ENCODE measurements at places on chromosomes 1 and 21.

GRCh38 chr1:87781554-87781953 lies 452.9 kb downstream of the LMO4 start:
- no peak for DNase-seq

GRCh38 chr1:98287626-98288025 lies 366.8 kb upstream of the DPYD start:
- no peak for DNase-seq

- DNase-seq: no peak
Observed at GRCh38 chr1:193241132-193241827, 54.9 kb upstream of the B3GALT2 start.

GRCh38 chr1:235052067-235053008 lies 76.3 kb downstream of the TOMM20 start:
- no peak for DNase-seq

- DNase-seq: no peak
Observed at GRCh38 chr21:31342348-31342747, 1.7 kb downstream of the TIAM1 start.

DNA sequence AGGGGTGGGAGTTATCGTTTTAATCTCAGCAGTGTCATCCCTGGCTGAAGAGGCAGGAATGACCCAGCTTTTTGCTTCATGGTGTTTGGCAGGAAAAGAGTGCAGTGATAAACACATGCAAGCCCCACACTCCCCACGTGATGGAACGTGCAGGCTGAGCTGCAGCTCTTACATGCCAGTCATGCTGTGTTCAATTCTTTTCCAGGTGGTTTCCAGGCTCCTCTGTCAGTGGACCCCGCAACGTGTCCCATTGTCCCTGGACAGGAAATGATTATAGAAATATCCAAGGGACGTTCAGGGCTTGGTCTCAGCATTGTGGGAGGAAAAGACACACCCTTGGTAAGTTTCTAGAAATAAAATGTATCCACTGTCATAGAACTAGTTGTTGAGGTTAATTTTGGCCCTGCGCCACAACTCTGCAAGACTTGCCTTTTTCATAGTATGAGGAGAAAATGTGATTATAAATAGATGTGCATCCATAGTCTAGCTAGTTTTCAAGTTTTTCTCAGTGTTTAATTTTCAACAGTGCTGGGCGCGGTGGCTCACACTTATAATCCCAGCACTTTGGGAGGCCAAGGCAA lies 110.2 kb upstream of the L1TD1 start:
- DNase-seq: no peak

DNA sequence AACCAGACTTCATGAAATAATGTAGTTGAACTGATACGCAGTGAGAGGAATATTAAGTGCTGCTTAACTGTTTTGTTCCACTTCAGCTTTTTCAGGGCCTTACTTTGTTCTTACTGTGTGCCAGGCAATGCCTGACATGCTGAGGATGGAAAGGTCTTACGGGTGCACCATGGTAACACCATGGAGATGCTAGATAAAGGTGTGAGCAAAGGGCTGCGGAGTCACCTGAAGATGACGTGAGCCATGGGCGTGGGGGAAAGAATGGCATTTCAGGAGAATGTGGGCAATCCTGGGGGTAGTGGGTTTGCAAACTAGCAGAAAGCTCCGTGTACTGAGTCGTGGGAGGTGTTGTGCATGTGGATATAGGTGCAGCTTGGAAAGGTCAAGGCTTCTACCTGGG lies 27.3 kb downstream of the MAN1C1 start:
- DNase-seq: peak; percentile 53

GRCh38 chr1:76257823-76258222 lies 183.3 kb downstream of the ST6GALNAC3 start:
- no peak for DNase-seq

DNA sequence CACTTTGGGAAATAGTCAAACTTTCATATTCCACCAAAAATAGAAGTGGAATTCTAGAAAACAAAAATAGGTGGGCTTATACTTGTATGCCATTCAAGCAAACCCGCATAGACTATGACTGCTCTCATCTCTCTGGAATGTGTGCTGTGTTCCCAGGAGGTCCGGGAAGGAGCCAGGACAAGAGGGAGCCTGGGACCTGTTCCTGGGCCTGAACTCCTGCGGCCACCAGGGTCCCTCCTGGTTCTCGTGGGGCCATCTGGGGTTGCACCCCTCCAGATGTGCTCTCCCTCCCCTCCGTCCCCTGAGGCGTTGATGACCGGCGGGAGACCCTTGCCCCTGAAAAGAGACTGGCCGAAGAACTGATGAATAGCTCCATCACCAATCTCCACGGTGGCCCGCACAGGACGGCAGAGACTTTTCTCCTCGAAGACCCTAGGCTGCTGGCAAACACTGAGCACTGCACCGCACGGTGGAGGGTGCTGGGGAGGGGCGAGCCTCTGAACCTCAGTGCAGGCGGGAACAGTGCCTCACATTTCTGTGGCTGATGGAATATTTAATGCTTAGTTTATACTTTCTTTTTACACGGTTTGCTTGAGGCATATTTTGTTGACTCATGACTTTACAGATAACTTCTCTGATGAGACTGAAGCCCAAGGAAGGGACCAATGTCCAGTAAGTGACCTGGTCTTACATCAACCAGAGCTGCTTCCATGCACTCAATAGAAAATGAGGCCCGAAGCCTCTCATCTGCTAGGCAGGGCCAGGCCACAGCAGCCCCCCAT lies 9.6 kb upstream of the ADARB1 start:
- DNase-seq: no peak

DNA sequence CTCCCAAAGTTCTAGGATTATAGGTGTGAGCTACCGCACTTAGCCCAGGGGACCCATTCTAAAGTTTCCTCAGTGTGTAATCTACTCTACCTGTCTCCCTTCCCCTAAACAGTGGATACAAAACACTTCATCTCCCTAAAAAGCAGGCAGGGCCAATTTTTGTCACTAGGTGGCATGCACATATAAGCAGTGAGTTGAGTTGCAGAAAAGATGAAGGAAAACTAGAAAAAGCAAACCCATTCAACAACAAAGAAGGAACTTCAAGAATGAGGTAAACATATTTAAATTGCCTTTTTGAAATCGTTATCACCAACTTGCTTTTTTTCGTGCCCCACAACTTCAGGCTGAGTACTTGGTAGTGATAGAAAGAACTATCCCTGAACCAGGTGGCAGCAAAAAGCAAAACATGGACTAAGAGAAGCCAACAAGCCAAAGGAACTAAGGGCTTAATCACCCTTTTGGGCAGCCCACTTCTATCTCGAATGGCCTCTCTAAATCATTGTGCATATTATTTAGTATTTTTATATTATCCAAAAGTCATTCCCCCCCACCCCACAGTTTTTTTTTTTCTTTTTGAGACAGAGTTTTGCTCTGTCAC lies 19.7 kb upstream of the ALDH9A1 start:
- DNase-seq: no peak

DNA sequence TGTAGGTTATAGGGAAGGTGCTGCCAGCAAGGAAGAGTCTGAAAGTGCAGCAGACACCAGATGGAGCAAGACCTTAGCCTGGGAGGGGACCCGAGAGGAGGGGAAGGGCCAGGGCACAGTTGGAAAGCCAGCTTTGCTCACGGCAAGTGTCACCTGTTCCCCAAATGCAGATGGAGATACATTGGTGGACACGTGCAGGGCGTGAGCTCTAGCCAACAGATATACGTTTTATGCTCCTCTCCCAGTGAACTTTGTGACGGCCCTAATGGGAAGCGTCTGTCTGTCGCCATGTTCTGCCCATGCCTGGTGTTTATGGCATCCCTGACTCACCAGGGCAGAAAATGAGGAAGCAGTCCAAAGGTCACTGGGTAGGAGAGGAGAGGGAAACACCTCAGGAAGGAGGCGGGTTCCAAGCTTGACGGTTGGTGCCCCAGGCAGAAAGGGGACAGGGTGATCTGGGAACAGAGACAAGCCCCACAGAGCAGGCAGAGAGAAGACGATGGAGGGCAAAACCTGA lies 7.6 kb downstream of the GPA33 start:
- no peak for DNase-seq

- no peak for DNase-seq
Observed at GRCh38 chr1:160256396-160257046, 5.8 kb downstream of the DCAF8 start.

DNA sequence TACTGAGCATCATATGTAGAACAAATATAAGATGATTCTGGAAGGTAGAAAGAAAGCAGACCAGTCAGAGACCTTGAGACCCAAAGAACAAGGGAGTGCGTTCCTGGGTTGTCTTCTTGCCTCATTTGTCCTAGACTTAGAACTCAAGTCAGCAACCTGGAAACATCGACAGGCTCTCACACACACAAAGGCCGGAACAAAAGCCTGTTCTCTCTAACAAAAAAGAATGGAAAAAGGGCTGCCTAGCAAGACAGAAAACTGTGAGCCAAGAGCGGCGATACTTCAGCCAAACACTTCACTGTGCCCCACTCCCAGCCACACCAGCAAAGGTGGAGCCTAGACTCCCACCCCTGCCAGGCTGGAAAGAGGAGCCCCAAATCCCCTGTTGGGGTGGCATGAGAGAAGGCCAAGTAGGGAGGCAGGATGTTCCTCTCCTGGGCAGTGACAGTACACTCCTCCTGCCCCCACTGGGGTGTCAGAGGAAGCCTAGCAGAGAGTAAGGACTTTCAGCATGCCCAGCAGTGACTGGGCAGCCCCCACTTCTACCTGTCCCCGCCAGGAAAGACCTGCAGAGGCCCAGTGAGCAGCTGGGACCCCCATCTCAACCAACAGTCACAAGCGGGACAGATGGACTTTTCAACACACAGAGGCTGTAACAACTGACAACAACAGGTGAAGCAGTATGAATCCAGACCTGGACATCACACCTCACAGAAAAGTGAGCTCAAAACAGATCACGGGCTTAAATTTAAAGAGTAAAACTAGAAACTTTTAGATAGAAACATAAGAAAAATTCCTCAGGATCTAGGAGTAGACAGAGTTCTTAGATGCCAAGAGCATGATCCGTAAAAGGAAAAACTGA lies 33.0 kb downstream of the MRAP start:
- no peak for DNase-seq

DNA sequence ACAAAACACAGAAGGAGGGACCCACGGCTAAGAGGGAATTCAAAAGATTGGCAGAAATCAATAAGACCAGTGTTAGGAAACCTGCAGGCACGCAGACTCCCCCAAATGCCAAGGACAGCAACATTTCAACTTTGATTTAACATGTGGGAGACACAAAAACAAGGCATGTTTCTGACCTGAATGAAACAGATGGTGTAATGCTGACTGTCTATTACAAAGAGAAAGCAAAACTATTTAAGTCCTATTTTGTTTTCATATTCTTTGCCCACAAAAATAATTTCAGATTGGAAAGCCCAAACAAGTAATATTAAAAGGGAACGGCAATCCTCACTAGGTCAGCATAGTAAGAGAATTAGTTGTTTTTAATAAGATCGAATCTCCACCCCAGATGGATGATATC lies 107.9 kb downstream of the S1PR1 start:
- DNase-seq: no peak

GRCh38 chr21:45572231-45572630 lies 30.0 kb upstream of the SLC19A1 start:
- peak; percentile 46 for DNase-seq

DNA sequence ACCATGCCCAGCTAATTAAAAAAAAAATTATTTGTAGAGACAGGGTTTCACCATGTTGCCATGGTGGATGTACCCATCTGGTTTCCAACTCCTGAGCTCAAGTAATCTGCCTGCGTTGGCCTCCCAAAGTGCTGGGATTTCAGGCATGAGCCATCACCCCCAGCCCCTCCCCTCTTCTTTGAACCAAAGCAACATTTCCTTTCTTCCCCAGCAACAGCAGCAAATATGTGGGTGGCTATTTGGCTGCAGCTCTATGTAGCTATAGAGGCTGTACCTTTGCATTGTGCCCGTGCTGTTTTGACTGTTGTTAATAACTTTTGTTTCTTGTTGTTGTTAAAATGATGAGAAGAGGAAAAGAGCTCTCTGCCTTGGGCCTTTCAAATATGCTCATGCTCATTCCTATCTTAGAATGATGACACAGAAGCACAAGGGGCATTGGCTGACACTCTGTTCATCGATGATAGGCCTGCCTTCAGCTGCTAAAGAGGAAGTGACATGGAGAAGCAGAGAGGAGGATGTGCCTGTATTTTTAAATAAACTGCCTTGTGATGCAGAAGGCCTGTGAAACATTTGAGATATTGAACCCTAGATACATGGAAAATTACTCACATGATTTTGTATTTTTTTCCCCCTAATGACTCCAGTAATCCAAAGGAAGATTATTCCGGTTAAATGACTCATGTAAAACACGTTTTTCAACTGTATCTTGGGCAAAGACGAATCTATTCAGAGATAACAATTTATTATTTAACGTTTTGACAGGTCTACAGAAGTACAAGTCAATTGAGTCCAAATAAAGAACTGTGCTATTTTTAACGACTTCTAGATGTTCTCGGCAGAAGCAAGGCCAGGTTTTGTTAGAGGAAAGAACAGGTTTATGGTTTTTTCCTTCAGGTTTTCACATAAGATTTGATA lies 20.5 kb upstream of the XPR1 start:
- no peak for DNase-seq

GRCh38 chr1:46070164-46070814 lies 62.1 kb downstream of the PIK3R3 start:
- no peak for DNase-seq

DNA sequence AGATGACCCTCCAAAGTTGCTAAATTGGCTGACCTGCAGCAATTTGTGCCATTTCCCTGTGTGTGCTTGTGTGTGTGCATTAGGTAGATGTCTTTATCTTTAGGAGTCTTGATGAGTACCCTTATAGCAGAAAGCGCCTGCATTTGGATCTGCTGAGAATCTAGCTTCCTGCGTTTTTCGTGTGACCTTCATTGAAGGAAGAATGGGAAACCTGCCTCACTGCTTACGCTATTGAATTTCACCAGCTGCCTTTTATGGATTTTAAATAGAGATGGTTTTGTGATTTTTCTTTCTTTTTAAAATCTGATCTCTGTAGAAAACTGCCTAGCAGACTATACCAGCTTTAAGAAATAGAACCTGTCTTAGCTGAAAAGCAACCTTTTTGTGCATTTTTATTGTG lies 124.5 kb downstream of the CACHD1 start:
- DNase-seq: no peak

DNA sequence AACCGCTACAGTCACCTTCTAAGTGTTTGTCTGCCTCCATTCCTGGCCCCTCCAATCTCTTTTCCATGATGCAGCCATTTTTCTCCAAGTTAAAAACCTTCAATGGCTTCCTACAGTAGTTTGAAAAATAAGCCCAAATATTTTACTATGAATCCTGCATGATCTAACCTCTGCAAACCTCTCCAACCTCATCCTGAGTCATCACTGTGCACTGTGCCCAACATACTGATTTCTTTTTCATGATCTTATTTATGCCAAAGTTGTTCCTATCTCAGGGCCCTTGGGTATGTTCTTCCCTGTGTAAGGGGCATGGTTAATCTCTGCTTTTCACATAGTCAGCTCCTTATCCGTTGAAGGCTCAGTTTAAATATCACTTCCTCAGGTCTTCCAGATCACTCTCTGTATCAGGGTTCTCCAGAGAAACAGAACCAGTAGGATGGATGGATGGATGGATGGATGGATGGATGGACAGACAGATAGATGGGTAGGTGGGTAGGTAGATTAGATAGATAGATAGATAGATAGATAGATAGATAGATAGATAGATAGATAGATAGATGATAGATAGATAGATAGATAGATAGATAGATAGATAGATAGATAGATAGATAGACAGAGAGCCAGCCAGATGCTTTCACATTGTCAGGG lies 18.1 kb upstream of the PTPN14 start:
- DNase-seq: no peak

GRCh38 chr1:106043971-106044370 lies 1012.5 kb upstream of the PRMT6 start:
- DNase-seq: no peak

GRCh38 chr1:46396441-46397398 lies 2.6 kb downstream of the FAAH start:
- no peak for DNase-seq
